ENCODE measurements at places on chromosomes 4 and X.
A peak's percentile ranks its signal among the peaks of the same experiment; 100 is the strongest.

DNA sequence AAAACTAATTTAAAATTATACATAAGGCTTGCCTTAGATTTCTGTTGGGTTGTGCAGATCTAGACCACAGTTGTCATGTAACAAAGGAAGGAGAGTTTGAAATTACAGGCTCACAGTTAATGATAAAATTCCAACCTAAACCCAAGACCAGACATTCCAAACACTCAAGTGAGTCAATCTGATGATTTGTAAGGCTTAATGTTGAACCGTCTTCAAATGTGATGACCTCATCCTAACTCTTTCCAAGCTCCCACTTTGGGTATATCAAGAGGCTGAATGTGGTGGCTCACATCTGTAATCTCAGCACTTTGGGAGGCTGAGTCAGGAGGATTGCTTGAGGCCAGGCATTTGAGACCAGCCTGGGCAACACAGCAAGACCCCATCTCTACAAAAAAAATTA is 149.2 kb downstream of the TBL1X start:
- no peak for DNase-seq

DNA sequence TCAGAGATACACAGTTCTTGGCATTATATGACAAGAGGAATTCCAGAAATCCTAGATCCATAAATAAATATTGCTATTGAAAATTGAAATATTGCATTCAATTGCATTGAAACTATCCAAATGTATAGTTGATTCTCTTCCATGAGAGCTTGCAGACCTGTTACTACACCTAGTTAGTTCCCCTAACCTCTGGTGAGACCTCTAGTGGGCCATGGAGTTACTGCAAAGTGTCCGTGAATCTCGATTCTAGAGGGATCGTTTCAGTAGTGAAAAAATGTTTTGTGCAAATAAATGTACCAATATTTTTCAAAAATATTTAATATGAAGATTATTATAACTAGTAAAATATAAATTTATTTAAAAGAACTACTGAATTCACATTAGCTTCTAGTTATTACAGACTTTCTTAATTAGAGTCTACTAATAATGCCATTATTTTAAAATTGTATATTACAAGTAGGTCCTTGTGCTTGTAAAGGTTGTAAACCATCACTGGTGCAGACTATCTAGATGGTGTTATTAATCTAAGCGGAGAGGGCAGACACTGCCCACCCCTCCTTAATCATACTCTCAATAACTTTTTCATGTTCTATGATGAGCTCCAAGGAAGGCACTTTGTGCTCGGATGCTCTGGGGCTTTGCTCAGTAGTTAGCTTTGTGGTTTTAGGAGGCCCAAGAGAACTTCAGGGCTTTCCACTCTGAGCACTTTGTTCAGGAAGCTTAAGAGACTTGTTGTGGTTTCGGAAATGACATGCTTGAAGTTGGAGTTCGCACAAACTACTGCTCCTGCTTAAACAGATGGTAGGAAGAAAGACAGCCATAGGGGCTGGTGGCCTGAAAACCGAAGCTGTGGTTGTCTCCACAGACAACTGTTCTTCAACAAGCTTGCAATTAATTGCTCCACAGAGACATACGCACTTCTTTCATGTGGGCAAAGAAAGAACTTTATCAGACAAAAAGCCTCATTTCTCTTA is 42.8 kb downstream of the IL21 start:
- DNase-seq, result peak; percentile 98

GRCh38 chr4:15717657-15718416 is 15.0 kb downstream of the BST1 start:
- no peak for DNase-seq

GRCh38 chr4:88275516-88275915 is 8.8 kb downstream of the PPM1K start:
- peak; percentile 85 for DNase-seq

DNA sequence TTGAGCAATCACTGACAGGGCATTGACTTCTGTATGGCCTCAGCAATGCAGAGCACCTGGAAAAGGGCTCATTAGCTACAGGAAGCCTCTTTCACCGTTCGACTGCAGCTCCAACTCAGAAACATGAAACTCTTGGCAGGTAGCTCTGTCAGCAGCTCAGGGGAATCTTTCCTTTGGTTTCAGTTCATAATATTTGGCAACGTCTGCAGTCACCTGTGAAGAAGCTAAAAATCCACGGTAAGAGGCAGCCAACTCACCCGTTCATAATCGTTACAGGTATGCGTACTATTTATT is 354.9 kb downstream of the CAMK2D start:
- no peak for DNase-seq

DNA sequence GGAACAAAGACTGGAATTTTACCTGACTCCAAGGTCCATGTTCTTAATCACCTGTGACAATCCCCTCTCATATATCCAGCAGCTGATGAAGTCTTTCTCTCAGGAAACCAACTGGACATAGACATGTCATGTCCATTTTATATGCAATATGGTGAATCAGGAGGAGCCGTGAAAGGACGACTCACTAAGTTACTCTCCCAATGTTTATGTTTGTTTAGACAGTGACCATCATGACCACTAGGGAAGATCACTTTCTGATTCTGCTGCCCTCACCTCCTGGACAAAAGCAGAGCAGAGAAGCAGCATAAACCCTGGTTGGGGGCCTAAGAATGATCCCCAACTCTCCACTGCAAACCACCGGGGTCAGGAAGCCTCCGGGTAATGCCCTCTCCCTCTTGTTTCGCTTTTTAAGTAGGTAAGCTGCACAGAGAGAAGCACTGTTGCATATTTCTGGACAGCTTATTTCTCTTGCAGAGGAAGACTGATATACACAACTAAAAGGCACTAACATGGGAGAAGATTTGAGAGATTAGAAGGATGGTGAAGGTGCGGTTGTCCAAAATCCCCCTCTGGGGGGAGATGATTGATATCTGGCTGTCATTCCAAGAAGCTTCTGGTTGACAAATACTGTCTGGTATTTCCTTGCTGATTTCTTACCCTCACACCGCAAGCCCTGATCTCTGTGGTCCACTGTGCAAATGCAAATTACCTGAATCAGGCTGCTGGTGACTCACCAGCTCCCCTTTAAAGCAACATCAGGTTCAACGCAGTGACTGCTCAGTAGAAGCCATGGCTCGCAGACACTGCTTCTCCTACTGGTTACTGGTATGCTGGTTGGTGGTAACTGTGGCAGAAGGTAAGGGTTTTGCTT is at the start of gene ODAPH:
Gene ODAPH, plus strand, starts transcription at position 773 of the 871 bp plus-strand sequence. Its CDS starts 17 bp downstream, at position 790.
- DNase-seq, result no peak

GRCh38 chr4:3413217-3413671 is 28.5 kb upstream of the HGFAC start:
- no peak for DNase-seq

- no peak for DNase-seq
These were observed 59.3 kb downstream of the CNGA2 start for GRCh38 chrX:151793886-151794285.

GRCh38 chr4:744212-744841 is 38.7 kb downstream of the PCGF3 start:
- no peak for DNase-seq

DNA sequence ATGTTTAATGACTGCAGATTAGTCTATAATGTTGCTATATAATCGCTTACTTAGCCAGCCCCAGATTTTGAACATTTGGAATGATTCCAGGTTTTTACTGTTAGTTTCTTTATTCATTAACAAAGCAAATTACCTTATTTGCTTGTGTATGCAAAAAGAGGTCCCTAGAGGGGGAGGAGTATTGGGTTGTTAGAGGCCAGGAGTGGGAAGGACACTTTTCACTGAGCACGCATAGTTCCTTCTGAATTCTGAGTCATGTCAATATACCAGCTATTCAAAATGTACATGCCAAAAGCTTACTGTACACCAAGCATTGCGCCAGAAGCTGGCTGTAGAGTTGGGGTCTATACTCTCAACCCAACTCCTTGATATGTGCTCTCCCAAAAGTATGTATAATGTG is 5.1 kb upstream of the DGAT2L6 start:
- no peak for DNase-seq

DNA sequence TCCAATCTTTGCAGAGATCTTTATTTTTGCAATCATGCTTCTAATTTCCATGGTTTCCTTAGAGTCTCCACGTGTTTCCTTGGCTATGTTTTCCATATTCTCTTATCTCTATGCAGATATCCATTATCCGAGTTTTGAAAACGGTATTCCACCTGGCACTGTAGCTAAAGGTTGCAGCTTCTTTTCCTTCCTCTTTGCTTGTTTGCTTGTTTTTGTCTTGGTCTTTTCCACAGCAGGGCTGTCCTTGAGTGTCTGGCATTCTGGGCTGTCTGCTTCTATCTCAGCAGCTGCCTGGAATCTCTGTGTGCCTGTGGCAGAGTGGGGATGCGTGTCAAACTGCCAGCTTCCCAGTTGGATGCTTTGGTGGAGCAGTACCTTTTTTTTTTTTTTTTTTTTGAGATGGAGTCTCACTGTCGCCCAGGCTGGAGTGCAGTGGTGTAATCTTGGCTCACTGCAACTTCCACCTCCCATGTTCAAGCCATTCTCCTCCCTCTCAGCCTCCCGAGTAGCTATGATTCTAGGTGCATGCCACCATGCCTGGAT is 46.9 kb downstream of the WFS1 start:
- no peak for DNase-seq

DNA sequence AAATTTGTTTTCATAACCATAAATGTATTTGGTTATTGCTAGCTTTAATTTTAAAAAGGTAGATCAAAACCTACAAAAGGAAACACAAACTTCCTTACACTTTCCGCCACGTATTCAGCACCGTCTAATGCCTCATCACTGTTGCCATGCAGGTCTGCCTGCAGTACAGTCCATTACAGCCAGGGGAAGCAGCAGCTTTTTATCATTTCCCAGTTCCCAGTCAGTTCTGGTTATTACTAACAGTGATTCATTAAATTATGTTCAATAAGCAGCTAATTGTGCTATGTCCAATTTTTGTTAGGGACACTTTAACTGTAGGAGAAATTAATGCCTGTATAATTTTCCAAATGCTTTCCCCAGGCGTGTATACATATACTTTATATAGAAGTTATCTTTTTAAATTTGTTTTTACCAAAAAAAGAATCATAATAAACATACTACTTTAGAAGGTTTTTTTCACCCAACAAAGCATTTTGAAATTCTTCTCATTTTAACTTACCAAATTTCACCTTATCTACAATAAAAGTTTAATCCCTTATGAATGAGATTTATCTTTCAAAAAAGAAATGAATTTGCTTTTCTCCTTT is 93.3 kb downstream of the ANXA3 start:
- peak; percentile 89 for DNase-seq

GRCh38 chr4:185742766-185743165 is 69.2 kb downstream of the SORBS2 start:
- DNase-seq, result no peak

DNA sequence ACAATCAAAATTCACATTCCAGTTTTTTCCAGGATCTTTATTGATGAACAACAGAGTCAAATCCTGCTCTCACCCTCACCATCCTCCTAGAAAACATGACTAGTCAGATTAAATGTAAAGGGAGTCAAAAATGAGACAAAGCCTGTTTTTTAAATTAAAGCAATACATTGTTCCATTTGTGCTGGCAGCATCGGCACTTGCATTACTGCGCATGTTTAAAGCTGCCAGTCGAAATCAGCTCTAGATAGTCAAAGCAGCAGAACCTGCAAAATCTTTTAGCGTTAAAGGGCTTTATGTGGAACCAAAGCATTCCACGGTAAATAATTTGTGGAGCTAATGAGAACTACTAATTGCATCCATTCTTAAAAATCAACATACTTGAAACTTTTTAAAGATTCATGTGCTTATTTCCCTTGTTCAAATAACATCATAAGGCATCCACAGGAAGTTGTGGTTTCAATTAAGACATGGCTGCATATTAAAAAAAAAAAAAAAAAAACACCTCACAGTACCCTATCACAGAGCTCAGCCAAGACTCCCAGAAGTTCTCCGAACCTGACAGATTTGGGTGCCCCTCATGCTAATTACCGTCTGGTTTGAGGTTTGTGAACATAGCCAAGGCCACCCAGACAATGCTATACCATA is 82.2 kb downstream of the SH3KBP1 start:
- no peak for DNase-seq

DNA sequence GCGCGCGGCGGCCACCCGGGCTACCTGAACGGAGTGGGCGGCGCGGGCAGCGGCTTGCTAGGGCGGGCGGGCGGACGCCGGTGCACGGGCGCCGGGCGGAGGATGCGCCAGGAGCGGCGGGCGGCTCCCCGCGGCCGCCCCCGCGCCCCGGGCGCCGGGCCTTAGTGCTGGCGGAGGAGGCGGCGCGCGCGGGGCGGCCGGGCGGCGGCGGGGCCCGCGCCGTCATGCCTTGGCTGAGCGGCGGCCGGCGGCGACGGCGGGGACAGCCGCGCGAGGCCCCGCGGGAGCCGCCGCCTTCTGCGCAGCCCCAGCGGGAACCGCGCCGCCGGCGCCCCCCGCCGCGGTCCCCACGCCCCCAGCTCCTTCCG is 48.2 kb downstream of the CLDN34 start:
- DNase-seq, result no peak

- no peak for DNase-seq
These were observed 120.4 kb downstream of the ARSF start for GRCh38 chrX:3161681-3162080.

DNA sequence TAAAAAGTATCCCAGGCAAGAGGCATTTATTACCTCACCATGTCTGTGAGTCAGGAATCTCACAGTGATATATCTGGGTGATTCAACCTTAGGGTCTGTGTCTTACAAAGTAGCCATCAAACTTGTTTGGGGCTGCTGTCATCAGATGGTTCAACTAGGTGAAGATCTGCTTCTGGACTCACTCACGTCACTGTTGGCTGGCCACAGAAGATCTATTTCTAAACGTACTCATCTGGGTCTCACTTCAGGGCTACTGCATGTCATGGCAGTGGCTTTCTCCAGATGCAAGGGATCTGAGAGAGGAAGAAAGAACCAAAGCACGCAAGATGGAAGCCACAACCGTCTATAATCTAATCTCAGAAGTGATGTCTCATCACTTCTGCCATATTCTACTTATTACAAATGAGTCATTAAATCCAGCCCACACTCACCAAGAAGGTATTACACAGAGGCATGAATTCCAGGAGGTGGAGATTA is 267.8 kb upstream of the ANKRD50 start:
- DNase-seq, result no peak

- DNase-seq, result peak; percentile 56
These were observed 187.7 kb upstream of the NUDT10 start for GRCh38 chrX:51144828-51145442.

DNA sequence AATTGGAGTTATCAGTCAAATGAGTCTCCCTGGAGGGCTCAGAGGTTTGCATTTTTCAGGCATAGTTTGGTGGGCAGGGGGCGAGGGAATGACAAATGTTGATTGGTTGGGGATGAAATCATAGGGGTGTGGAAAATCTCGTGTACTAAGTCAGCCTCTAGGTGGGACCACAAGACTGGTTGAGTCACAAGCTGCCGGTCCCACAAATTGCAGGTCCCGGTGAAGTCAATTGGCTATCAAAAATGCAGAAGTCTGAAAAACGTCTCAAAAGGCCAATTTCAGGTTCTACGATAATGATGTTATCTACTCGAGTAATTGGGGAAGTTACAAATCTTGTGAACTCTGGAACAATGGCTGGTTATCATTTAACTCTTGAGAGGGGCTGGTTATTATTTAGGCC is 98.8 kb upstream of the DHX15 start:
- no peak for DNase-seq

DNA sequence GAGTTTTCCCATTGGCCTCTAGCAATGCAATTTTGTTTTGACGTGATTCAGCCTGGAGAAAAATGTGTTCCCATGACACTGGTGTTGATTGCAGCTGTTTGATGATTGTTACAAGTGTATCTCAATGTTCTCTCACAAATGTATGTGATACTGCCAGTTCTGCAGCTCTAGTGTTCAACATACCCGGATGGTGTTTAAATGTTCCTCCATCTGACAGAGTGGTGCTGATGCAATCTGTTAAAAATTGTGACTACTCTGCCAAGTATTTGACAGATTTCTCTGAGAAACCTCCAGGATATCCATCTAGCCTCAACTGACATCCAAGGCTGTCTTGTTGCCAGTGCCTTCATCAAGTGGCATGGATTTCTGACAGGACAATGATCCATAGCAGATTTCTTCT is 657.2 kb upstream of the DIAPH2 start:
- no peak for DNase-seq
